Stimulated activated CD8-positive, alpha-beta memory T cell treated with anti-CD3 and anti-CD28 coated beads, Interleukin-4, amount 100 ng/mL, for 48 hours (primary cell): ENCODE measurements at places on chromosomes 2 and 18.

- no peak for DNase-seq
These were observed 266.0 kb downstream of the ALPK2 start for GRCh38 chr18:58362829-58363271.

DNA sequence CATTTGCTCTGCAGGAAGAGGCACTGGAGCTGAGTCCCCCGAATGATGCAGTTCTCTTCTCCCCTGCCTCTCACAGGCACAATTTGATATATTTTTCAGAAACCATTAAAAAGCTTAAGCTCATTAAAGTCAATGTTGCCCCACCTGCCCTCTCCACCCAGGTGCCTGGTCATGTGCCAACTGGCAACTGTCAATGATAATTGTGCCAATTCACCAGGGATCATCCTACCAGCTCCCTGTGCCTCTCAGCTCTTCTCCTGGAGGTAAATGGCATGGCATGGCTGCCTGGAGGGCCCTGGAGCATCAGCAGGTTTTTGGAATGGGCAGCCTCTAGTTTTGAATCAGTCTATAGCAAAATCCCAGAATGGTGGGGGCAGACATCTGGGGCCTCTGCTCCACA lies 279.6 kb upstream of the ID2 start:
- no peak for DNase-seq

DNA sequence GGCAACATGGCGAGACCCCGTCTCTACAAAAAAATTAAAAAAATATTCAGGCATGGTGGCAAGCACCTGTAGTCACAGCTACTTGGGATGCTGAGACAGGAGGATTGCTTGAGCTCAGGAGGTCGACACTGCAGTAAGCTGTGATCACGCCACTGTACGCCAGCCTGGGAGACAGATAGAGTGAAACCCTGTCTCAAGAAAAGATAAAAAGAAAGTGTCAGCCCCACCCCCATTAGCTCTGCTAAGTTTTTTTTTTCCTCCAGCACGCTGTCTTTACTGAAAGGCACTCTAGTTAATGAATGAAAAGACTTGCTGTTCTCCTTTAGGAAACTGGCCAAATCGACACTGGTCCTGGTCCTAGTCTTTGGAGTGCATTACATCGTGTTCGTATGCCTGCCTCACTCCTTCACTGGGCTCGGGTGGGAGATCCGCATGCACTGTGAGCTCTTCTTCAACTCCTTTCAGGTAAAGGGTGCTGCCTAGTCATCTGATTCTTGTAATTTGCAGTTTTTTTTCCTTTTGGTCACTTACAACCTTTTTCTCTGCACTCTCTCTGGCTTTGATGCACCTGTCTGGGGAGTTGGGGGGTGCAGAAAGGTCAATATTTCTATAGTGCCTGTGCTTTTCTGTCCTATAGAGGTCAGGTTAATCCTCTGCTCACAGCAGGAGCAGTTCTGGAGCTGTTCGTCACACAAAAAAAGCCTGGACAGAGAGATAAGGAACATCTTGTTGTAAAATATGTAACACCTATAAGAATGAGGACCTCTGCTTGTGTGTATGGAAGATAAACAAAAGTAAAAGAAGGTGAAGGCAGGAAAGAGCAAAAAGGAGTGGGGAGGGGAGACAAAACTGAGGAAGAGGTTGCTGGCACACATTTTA lies 82.3 kb downstream of the PTH2R start:
- no peak for DNase-seq

DNA sequence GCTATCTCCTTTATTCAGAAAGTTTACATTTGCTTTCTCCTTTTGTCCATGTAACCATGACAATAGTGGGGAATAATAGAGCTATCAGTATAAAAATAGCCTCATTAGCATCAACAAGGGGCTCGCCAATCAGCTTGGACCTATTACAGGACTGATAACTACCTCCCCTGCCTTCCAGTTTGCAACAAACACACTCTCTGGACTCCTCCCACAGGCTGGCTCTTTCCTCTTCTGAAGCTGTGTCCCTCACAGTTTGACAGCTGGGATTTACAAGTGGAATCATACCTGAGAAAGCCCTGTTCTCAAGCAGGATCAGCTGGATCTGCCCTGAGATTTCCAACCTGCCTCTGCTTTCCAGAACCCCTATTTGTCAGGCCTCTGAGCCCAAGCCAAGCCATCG lies 162.5 kb downstream of the GRB14 start:
- DNase-seq: no peak

DNA sequence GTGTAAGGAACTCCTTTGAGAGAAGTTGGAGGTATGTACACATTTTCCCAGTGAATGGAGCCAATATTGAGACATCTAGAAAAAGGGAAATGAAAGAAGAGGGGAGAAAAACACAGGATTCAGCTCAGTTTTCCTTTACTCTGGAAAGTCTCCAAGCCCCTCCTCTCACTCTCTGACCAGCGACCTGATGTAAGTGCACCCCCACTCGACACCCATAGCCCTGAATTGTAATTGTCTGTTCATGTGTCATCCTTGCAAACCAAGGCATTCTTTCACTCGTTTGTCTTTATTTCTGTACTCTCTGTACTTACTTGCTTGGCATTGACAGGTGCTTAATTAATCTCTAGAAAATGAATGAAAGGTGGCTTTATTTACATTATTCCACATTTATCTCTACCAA lies 55.7 kb upstream of the CTAGE1 start:
- DNase-seq: no peak

- DNase-seq: peak; percentile 43
These were observed 38.5 kb downstream of the PNO1 start for GRCh38 chr2:68196120-68196716.

- no peak for DNase-seq
These were observed 341.6 kb upstream of the LRP1B start for GRCh38 chr2:142472382-142472781.

DNA sequence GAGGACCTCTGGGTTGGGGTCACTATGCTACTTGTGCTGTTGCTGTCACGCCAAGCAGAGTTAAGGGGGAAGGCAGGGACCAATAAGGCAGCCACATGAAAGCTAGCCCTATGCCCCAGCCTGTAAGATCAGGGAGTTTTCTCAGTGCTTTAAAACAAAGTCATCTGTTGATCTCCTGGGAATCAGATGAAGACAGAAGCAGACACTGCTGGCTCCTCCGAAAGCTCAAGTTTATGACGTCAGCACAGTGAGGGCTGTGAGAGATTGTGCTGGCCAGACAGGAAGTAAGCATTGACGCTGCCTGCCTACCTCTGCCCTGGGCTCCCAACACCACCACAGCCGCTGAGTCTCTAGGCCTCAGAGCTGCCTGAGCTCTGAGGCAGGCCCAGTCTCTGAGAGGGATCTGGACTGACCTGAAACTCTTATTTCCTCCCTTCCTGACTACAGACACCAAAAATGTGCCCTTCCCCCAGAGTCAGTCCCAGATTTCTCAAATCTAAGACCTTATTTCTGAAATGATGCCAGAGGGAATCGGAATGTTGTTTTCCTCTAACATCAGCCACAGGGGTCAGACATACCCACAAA lies 118.1 kb upstream of the EPAS1 start:
- peak; percentile 59 for DNase-seq

GRCh38 chr18:76725445-76725844 lies 96.9 kb upstream of the ZNF236 start:
- no peak for DNase-seq

DNA sequence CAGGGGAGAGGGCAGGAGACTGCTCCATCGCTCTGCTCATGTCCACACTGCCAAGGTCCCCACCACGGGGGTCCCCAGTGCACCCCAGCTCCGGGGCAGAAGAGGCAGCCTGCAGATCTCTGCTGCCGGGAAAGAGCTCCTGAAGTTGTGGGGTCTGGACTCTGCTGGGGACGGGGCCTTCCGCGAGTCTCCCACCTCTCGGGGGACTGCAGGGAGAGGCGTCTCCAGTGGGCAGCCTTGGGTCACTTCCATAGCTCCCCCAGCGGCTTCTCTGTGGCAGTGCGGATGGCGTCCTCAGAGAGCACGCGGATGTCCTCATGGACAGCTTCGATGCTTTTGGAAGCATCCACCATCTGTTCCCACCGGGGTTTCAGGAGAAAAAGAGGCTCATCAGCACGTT lies 10.7 kb downstream of the DTYMK start:
- no peak for DNase-seq
